Activated CD4-positive, alpha-beta memory T cell treated with anti-CD3 and anti-CD28 coated beads, Interleukin-2, amount 10 ng/mL, durations not matched to agents 7 days and 5 days (primary cell): ENCODE measurements at places on chromosomes 16 and 17.

DNA sequence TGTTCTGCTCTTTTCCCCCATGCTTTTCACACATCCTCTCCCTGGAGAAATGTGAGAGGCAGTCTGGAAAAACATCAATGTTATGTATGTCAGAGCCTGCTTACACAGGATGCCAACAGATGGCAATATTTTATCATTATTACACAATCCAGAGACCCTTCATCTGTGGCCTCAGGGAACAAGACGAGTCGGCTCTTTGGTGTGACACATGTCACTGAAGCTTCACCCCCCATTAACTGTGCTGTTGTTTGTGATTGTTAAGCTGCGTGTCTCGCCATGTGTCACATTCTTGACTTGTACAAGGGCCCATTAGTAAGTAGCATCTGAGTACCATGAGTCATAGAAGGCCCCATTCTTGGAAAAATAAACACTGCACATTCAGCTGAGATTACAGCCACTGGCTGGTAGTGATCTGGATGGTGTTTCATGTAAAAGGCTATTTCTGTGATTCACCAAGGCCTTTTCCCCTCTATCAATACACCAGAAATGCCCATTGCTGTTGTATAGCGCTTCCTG is 682.1 kb upstream of the SOX9 start:
- DNase-seq = no peak

- DNase-seq = no peak
These were observed 17.7 kb downstream of the PIMREG start for GRCh38 chr17:6461792-6462524.

GRCh38 chr16:67086822-67087221 is 22.9 kb upstream of the PHAF1 start:
- DNase-seq = no peak

- peak; percentile 100 for DNase-seq
These were observed 633 bp downstream of the ARMC5 start for GRCh38 chr16:31459687-31460581.

DNA sequence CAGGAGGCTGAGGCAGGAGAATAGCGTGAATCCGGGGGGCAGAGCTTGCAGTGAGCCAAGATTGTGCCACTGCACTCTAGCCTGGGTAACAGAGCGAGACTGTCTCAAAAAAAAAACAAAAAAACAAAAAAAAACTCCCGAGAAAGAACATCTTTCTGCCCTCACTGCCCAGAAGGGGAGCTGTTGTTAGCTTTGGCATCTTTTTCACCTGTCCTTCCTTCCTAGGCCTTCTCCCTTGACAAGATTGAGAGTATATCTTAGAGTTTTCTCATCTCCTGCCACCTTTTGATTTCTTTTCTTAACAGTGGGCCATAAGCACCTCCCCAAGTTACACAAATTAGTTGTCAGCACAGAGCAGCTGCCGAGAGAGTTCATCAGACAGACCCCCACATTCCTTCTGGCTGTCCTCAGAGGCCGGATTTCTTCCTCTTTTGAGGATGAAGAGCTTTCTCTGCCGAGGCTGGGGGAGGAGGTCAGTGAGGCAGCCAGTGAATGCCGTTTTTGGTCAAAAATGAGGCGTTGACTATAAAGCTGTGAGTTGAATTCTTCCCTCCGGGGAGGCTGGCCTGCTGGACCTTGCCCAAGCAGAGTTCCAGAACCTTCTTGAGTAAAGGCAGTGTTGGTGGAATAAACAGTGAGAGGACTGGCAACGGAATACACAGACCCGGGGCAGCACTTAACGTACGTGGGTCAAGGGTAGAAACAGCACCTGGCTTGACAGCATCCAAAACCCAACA is 127.0 kb downstream of the ABCC6 start:
- DNase-seq = no peak

GRCh38 chr17:1820528-1821252 is 9.0 kb downstream of the SMYD4 start:
- no peak for DNase-seq

- no peak for DNase-seq
These were observed 48.3 kb downstream of the TBC1D16 start for GRCh38 chr17:79987187-79987934.

DNA sequence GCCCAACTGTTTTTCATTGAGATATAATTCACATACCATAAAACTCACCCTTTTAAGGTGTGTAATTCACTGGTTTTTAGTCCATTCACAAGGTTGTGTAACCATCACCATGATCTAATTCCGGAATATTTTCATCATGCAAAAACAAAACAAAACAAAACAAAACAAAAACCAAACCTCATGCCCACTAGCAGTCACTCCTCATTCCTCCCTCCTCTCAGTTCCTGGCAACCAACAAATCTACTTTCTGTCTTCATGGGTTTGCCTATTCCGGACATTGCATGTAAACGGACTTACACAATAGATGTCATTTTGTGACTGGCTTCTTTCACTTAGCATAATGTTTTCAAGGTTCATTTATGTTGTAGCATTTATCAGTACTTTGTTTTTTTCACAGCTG is 4.5 kb upstream of the NOD2 start:
- no peak for DNase-seq

GRCh38 chr16:58284469-58284868 is 10.4 kb downstream of the PRSS54 start:
- no peak for DNase-seq

DNA sequence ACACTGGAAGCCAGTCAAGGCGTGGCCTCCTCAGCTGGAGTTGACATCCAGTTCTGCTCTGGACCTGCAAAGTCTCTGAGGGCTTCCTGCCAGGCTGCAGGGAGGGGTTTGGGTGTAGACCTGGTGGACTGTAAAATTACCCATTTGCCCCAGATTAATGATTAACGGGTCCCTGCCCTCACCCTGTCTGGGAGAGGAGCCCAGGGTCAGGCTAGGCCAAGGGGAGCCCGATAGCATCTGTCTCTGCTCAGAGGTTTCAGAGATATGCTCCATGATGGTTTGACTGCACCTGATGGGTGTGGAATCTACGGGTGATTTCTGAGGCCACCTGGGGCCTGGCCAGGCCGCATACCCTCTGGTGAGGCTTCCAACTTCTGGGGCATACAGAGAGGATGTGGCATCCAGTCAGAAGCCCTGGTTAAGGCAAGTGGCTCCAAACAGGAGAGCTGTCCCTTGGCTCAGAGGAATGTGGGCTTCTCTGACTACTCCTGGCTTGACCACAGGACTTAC is 11.2 kb downstream of the PPY start:
- no peak for DNase-seq

- no peak for DNase-seq
These were observed 109.0 kb downstream of the HS3ST3A1 start for GRCh38 chr17:13492737-13493122.

- no peak for DNase-seq
These were observed 35.4 kb downstream of the NXPH3 start for GRCh38 chr17:49610883-49611584.

GRCh38 chr17:75345514-75346167 is 56.4 kb upstream of the SLC25A19 start:
- DNase-seq = peak; percentile 30

DNA sequence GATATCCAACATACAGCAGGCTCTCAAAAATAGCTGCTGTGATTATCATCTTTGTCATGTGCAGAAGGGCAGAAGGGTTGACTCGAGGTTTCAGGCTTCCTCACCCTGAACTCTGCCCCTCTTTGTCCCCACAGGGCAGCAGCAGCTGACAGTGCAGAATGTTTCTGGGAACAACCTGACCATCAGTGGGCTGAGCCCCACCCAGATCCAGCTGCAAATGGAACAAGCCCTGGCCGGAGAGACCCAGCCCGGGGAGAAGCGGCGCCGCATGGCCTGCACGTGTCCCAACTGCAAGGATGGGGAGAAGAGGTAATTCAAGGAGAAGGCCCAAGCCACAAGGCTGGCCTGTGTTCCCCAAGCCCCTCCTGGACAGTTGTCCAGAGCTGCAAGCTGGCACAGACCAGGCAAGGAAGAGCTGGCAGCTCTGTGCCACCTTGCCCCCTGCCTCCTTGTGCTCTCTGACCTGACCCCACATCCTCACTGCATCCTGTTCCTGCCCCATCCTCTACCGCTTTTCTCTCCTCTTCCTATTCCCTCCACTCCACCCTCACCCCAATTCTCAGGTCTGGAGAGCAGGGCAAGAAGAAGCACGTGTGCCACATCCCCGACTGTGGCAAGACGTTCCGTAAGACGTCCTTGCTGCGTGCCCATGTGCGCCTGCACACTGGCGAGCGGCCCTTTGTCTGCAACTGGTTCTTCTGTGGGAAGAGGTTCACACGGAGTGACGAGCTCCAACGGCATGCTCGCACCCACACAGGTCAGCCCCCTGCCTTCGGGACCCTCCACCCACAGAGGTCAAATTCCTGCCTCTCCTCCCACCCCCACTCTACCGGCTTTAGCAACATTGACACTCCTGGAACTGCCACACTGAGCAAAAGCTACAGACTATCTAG is 16.3 kb upstream of the PNPO start:
- DNase-seq = no peak

DNA sequence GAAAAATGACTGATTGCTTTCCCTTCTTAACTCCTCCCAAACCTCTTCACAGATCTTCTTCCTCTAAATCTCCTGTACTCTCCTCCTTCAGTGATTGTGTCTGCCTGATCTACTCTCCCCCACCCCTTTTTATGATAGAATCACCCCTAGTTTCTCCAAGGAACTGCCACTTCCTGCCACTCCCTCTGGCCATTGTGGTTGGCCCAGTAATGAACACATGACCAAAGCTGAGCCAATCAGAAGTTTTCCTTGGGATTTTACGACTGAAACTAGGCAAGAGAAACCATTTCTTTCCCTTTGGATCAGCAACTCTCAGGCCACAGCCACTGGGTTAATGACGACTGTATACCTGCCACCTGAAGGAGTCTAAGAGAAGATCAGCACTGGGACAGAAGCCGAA is 15.9 kb downstream of the IRX3 start:
- DNase-seq = no peak

GRCh38 chr17:79792984-79793923 is 3.6 kb downstream of the CBX8 start:
- DNase-seq = no peak

DNA sequence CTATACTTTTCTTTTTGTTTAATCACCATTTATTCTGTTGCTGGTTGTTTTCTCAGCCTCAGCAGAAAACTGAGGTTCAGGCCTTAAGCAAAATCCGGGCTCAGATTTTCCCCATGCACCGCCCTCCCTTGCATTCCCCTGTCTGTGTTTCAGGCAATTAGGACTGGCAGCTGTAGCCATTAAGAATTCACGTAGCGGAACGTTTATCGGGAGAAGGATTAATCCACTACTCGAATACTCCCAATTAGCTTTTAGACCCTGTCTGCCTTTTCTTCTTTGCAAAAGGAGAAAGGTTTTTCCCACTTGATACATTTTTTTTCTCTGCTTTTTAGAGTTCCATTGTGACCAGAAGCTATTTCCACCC is 173.1 kb downstream of the RPTOR start:
- no peak for DNase-seq

DNA sequence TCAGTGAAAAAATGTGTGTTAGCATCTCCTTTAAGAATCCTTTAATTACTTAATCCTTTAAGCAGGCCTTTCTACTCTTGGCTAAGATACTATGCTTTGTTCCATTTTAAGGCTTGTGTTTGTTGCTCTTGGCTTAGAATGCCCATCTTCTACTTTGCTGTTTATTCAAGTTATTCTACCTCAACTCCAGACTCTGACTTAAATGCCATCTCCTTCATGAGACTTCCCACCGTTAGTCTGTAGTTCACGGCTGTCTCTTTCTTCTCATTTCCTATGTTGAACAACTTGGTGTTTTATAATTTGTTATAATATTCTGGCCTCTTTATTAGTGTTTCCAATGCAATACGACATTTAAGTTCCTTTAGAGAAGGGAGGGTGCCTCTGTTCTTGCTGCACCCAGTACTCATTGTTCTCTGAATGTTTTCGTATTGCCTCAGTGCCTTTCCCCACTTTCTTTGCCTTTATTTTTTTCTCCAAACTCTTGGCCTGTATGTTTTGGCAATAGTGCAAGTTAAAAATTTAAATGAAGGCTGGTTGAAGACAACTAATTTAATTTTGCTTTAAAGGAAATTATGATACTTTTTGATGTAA is 6.1 kb upstream of the KRT10 start:
- DNase-seq = no peak

DNA sequence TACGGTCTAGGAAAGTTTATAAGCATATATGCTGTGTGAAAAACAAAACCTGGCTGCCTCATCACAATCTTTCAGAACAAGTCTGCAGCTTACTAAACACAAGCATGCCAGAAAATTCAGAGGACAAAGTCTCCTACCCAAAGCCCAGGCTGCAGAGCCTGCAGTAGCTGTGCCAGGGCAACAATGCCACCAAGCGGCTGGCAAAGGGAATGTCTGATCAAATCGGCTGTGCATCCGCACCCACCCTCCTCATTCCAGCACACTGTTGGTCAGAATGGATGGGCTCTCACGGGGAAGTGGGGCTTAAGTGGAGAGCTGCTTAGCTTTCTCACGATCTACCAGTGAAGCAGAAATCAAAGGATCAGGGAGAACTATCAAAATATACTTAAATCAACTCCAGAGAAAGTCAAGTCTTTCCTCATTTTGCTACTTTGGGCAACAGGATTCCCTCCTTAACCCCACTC is 73.5 kb downstream of the CYTH1 start:
- DNase-seq = peak; percentile 68

DNA sequence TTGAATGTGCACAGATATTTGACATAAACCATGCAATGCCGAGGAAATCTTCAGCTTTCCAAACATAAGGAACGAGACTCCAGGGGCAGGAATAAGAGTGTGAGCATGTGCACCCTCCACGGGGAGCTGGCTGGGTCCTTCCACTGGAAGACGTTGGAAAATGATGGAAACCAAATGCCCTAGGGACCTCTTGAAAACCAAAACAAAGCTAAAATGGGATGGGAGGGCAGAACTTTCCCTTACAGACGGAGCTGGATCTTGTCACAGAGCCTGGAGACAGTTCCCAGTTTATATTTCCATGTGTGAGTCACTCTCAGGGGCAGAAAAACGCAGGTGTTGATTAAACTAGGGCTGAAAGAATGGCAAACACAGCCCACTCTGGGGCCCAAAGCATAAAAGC is 34.4 kb upstream of the DNAH17 start:
- no peak for DNase-seq

DNA sequence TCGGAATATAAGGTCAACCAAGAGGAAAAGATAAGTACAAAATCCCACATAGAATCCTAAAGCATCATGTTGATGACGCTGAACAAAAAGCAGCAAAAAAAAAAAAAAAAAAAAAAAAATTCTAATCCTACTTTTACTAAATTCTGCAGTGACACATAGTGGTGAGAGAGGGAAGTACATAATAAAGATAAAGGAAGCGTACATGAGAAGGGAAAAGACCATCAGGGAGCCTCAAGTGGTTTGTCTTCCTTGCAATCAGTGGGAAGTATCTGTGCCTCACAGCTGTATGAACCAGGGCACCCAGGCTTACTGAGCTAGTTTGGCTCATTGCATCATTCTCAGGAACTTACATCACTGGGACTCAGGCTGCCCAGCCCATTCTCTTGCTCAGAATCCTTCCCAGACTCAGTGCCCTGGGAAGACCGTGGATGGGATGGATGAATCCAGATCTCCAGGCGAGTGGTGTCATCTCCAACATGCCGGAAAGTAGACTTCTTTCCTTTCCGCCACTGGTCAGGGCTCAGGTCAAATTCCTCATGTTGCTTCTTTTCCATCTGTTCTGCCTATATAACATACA is 21.2 kb downstream of the SMG6 start:
- no peak for DNase-seq

- no peak for DNase-seq
These were observed 45.2 kb downstream of the HYDIN start for GRCh38 chr16:71185347-71185746.
